ENCODE measurements at places on chromosomes 6 and 20.

DNA sequence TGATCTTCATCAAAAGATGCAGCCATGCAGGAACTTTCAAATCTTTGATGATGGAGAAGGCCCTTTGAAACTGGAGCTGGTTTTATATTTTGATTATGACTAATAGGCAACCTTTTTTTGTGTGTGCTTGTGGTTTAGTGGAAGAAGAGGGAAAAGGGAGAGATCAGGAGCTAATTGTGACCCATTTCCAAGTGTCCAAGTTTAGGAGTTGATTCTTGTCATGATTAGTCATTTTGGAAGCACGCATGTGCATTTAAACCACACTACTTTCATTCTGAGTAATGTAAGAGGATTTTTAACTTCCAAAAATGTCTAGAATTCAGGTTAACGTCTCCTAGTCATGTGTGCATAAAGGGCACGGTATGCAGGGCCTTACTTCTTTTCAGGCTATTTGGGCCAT is 3.5 kb downstream of the FOXO3 start:
- DNase-seq: no peak

- no peak for DNase-seq
Observed at GRCh38 chr20:62636446-62636845, 5.9 kb upstream of the SLCO4A1 start.

DNA sequence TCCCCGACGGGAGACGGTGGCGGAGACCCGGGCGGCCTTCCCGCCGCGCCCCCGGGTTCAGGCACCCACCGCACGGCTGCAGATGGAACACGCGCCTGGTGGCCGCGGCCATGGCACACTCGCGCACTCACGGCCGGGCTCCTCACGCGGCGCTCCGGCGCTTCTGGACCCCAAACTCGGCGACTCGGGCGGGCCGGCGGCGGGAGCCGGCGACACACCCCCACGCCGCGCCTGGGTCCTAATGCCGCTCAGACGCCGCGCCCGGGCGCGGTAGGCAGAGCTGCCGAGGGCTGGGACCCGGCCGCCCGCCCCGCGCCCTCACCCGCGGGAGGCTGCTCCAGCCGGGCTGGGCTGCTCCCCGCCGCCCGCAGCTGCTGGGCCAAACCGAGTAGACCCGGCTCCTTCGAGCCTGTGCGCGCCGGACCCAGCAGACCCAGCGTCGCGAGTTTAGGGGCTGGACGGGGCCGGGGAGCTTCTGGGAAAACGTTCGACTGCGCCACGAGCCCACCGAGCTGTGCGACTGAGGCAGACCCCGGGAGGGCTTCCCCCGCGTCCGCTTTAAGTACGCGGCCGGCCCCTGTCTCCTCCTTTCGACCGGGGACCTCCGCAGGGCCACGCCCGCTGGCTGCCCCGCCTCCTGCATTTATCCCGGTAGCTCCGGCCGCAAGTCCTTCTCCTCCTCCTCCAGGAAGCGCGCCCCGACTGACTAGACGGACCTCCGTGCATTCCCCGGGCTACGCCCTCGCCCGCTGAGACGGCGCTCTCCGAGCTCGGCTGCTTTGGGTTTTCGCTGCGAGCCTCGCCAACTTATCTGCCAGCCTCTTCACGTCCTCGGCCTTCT is at the start of gene SLC4A11:
Gene SLC4A11, minus strand, starts transcription at position 165 of the 841 bp plus-strand sequence. Its CDS starts 53 bp downstream, at position 112.
- DNase-seq: no peak

- no peak for DNase-seq
Observed at GRCh38 chr6:23180504-23181293, 611.3 kb downstream of the HDGFL1 start.

DNA sequence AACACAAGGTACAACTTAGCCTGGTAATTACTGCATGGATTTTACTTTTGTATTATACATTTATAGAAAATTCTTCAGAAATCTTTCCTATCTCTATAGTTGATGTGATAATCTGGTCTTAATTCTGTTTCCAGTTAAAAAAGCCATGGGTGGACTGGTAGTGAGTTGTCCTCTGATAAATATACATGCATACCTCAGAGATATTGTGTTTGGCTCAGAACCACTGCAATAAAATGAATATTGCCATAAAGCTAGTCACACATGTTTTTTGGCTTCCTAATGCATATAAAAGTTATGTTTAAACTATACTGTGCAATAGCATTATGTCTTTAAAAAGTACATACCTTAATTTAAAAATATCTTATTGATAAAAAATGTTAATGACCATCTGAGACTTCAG is 708.6 kb upstream of the MARCKS start:
- no peak for DNase-seq

GRCh38 chr20:37469531-37469930 is 51.5 kb upstream of the NNAT start:
- DNase-seq: no peak

DNA sequence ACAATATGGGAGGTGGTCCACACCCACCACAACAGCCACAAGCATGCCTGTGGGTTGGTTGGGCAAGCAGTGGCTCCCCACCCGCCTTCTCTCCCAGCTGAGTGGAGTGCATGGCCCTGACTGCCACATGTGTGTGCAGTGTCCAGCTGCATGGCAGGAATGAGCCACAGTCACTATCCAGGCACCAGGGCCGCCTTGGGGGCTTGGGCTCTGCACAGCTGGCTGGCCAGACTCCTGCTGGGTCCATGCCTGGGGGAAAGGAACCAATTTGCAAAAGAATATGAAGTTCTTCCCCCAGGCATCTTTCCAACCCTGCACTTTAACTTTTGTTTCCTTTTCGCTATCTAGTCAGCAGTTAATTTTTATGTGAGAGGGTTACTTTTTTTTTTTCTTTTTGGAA is 11.6 kb upstream of the ASCC3 start:
- no peak for DNase-seq

- DNase-seq: no peak
Observed at GRCh38 chr6:136717716-136717990, 74.6 kb downstream of the MAP3K5 start.

Data from effector CD4-positive, alpha-beta T cell (primary cell).